ENCODE measurements at places on chromosomes 12 and 14.

GRCh38 chr14:65892315-65892714, 479.8 kb downstream of the FUT8 start:
- no peak for DNase-seq

- DNase-seq: no peak
These were observed 74.4 kb upstream of the FBRSL1 start for GRCh38 chr12:132415327-132416120.

- DNase-seq: no peak
These were observed 9.0 kb upstream of the YLPM1 start for GRCh38 chr14:74754157-74754556.

- peak; percentile 37 for DNase-seq
These were observed 49.5 kb upstream of the FOXN3 start for GRCh38 chr14:89466484-89466883.

DNA sequence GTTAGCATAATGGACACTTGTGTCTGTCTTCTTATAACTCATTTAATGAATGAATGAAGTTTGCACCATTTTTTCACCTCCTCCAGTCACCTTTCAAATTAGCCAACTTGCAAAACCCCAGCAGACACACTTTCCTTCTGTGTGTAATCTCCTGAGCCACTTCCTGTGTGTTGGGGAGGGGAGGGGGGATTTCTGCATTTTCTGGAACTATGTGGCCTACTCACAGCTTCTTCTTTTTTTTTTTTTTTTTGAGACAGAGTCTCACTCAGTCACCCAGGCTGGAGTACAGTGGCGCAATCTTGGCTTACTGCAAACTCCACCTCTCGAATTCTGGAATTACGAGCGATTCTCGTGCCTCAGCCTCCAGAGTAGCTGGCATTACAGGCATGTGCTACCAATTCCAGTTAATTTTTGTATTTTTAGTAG, 4.1 kb upstream of the SERPINA1 start:
- peak; percentile 14 for DNase-seq

GRCh38 chr12:109716092-109716479, 2.5 kb downstream of the FAM222A start:
- DNase-seq: no peak

DNA sequence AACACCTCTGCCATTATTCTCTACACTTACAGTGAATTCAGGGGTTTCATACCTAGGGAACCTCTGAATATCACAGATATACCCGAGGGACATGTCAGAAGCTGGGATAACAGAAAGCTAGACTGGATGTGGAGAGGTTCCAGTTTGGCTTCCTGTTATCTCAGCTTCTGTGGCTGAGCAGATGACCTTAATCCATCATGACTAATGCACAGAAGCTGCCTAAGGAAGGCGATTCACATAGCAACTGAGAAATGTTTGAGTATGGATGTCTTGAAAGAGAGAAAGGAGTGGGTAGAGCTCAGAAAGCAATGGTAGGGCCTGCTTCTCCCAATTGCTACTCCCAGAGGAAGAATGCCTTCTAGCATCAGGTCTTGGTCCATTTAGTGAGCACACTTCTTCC, 187.6 kb downstream of the RMST start:
- DNase-seq: no peak
